ENCODE measurements at places on chromosomes 16 and 17.

GRCh38 chr17:43818966-43819365, 14.0 kb downstream of the MPP3 start:
- no peak for DNase-seq

DNA sequence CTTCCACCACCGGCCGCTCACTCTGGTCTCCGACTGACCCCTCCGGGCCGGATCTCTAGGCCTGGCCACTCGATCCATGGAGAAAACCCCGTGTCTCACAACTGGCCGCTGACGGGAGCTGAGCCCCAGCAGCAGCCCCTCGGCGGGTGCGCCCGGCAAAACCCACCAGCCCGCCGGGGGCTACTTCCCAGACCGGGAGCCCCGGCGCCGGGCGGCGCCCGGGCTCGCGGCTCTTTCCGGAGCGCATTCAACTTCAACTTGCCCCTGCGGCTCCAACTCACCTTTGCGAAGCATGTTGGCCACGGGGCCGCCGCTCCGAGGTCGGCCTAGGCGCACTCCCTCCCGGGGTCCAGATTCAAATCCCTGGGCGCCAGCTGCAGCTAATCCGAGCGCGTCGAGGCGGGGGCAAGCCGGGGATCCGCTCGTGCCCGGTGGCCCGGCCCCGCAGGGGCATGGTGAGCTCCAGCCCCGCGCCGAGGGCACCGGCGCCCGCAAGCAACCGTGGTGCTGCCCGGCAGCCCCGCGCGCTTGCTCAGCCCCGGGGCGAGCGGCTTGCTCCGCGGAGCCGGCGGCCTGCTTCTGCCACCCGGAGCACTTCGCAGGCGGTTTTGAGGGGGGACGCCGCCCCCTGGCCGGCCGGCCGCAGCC, 438 bp downstream of the RTN4RL1 start:
- no peak for DNase-seq

GRCh38 chr17:8121407-8121680, 2.6 kb downstream of the HES7 start:
- DNase-seq, result no peak

- no peak for DNase-seq
Measured at GRCh38 chr17:63181856-63182255, 215.8 kb downstream of the TANC2 start.

DNA sequence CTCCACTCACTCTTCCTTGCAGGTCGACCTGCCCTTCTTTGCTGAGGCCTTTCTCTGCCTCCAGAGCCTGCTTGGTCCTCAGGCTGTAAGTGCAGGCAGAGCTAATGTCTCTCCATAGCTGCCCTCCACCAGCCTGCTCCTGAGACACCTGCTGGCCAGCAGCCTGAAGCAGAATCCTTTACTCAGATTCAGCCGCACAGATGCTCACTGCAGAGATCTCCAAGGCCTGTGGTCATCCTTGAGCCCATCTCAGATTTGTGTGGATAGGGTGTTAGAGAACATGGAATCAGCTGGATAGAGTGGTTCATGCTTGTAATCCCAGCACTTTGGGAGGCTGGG, 11.5 kb downstream of the DEXI start:
- no peak for DNase-seq

DNA sequence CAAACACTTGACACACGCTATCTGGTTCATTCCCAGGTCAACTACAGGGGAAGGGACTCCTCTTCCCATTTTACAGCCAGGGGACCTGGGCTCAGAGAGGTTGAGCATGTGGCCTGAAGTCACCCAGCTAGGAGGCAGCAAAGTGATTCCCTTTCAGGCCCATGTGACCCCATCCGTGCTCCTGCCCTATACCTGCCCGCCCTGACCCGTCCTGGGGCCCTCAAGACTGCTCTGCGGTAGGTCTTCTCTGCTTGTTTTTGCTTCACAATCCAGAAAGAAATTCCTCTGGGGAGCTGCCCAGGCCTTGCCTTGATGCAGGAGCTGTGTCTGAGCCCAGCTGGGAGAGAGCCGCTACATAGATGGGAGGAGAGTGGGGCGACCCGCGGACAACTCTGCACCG, 161.4 kb downstream of the SDK2 start:
- no peak for DNase-seq

DNA sequence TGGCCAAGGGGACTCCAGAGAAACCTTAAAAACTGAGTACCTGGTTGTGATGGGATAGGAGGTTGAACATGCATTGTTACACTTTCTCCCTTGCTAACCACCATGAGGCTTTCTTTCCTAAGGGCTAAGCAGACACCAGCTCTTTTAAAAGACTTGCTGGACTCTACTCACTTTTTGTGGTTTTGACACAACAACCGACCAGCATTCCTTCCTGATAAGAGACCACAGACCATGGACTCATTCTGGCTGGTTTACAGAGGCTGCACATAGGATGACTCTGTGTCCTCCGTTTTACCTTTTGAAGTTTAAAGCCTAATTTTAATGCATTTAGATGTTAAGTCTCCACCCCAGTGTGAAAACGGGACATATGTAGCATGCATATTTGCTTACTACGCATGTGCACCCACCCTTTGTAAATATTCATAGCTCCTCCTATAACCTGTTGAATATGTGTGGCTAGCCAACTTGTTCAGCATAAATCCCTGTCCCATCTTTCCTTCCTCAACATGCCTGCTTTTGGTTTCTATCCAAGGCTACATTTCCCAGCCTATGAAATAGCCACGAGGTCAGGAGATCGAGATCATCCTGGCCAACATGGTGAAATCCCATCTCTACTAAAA, 475.9 kb downstream of the GRIN2A start:
- no peak for DNase-seq

- DNase-seq, result no peak
Measured at GRCh38 chr16:82967424-82967823, 340.7 kb downstream of the CDH13 start.

DNA sequence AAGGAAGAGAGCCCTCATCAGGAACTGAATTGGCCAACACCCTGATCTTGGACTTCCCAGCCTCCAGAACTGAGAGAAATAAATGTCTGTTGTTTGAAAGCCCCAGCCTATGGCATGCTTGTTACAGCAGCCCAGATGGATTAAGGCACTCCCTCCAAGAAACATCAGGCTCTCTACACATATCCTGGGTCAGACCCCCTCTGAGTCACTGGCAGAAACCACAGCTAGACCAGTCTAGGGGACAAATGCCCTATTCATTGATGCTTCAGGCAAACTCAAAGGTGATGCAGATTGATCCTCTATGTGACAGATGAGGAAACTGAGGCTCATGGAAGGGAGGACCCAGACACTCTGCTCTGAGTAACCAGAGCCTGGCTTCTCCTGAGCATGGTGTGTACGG, 116.8 kb downstream of the WSCD1 start:
- no peak for DNase-seq

DNA sequence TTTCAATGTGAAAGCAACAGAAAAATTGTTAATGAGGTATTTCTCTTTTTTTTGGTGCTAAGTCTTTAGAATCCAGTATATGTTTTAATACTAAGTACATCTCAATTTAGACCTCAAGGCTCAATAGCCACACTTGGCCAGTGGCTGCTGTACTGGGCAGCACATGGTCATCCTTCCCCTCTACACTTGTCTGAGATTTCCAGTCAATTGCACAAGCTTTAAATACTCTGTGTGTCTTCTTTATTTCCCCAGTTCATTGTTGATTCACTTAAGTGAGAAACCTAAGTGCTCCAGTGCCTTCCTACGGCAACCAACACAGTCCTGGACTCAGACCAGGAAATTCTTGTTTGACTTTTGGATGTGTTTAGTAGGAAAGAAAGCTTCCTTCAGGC, 62.2 kb downstream of the TNRC6C start:
- no peak for DNase-seq

GRCh38 chr16:65062736-65063583, 58.9 kb downstream of the CDH11 start:
- no peak for DNase-seq

DNA sequence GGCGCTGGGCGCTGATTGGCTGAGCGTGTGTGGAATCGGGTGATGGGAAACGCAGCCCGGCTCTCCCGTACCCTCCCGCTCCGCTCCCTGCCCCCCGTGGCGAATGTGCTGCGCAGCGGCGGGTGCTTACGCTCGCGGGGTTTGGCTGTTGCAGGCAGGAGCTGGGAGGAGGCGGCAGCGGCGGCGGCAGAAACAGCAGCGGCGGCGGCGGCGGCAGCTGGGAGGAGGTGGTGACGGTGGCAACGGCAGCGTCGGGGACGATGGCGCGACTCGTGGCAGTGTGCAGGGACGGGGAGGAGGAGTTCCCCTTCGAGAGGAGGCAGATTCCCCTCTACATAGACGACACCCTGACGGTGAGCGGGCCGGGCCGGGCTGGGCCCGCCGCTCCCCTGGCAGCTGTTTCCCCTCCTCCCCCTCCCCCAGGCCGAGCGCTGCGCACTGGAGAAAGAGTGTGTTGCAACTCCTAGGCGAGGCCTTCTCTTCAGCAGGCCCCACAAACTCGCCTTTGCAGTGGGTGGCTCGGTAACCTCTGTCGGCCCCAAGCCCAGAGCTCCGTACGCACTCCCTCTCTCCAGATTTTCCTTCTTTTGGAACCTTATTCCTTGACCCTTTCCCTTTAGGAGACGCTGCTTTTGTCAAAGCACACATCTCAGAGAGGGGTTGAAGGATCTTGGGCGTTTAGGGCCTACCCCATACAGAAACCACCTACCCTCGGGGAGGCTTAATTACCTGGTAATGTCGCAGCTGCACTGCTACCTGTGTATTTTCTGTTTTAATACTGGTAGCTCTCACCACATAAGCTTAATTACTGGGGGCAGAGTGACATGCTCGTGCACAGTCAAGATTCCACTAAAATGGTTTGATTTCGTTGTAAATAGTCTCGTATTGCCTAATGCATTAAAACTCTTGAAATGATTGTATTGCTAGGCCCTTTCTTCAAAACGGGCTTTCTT, 1.0 kb downstream of the GGNBP2 start:
- DNase-seq, result peak; percentile 96

GRCh38 chr17:14840616-14841231, 424.4 kb downstream of the PMP22 start:
- DNase-seq, result no peak

- DNase-seq, result no peak
Measured at GRCh38 chr16:23353440-23353839, 51.3 kb downstream of the SCNN1B start.

- no peak for DNase-seq
Measured at GRCh38 chr16:55263271-55264250, 60.4 kb upstream of the IRX6 start.

DNA sequence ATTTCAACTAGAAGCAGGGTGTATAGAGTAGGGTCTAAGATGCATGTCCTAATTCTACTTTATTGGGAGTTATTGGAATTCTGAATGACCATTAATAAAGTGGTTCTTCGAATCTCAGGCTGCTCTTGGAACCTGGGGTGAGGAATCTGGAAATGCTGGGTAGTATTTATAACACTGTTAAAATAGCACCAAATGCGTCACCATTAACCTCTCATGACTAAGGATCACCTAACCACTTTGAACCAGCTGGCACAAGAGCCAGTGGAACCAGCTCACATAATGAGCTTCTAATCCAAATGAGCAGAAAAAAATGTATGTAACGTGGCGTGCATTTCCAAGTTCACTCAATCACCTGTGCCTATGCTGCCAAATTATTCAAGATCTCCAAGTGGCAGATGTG, 281.7 kb downstream of the GRIN2A start:
- DNase-seq, result no peak

GRCh38 chr16:53695070-53695469, 8.6 kb downstream of the RPGRIP1L start:
- no peak for DNase-seq

- DNase-seq, result no peak
Measured at GRCh38 chr17:77772899-77773358, 185.6 kb upstream of the TNRC6C start.

DNA sequence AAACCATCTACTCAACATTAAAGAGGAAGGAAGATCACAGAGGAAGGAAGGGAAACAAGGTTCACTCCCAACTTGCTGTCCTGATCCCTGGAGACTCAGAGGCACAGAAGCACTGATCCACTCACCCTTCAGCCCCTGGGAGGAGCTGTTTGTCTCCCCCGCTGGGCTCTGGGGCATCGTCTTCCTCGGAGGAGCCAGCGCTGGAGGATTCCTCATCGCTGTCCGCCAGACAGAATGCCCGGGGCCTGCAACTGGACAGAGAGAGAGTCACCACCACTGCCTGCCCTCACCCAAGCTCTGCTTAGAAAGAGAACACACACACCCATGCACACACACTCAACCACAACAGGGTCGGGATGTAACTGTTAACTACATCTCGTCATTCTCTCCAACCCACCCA, 24.8 kb upstream of the ERN1 start:
- no peak for DNase-seq

- DNase-seq, result no peak
Measured at GRCh38 chr17:28392491-28392890, 13.5 kb downstream of the SLC46A1 start.

DNA sequence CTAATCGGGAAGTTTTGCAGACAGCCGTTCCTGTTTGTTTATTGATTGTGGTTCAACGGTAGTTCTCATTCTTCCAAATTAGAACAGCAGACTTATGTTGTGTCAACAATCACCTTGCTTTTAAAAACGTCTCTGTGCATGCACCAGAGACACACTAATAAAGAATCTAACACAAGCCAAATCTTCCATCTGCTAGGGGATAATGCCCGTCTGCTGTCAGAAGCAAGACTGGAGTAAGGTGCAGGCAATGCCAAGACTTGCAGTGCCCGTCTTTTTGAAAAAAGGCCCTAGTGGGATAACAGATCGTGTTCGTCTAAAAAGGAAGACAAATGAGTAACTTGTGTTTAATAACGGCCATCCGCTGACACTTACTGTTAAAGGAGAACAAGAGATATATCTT, 158.4 kb downstream of the KCNJ2 start:
- DNase-seq, result no peak

- no peak for DNase-seq
Measured at GRCh38 chr16:22030087-22030812, 22.3 kb downstream of the MOSMO start.

GRCh38 chr16:31377210-31377903, 15.8 kb upstream of the ITGAD start:
- DNase-seq, result no peak

DNA sequence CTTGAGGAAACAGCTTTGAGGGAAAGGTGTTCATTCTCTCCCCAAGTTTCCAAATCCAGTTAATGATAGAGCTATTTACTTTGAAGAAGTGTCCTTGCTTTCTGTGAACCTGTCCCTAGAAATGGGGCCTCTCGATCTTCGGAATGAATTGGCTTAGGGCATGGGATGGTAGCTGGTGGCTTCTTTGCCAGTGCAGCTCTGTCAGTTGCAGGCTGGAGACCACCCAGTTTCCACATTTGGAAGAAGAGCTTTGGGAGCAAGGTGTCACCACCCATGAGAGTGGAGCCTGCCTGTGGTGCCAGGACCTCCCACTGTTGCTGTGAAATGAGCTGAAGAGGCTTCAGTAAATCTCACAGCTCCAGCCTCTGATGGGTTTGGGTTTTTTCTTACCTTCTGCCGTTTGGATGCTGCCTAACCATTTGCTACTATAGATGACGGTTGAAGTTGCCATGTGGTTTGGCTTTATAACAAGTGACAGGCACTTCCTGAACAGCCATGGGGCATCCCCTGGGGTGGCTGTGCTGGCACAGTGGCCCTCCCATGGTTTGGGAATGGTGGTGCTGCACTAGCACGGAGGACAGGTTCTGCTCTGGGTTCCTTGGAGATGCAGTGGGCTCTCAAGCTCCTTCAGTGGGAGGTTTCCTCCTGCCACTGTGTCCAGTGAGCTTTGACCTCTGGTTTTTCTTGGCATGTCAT, 19.5 kb upstream of the SLC5A10 start:
- no peak for DNase-seq

Measured in T-helper 22 cell (primary cell).